ENCODE measurements at places on chromosomes 5 and 9.

- DNase-seq = no peak
Observed at GRCh38 chr5:135669416-135669815, 90.6 kb upstream of the CXCL14 start.

DNA sequence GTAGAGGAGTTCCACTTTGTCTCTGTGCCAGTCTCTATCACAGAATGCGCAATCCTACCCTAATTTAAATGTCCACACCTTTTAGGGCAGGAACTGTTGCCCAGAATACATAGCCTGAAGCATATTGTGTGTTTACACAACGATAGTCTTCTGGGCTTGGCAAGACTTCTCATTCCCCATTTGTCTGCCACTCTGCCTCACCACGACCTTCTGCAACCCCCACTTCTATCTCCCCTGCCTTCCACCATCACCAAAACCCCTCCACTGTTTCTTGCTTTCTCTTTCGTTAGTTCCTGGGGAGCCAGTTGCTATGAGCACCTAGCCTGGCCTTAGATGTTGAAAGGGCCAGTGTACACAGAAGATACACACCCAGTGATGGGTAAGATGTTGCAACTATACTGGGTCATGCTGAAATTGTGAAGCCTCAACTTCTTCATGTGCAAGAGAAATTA, 883 bp upstream of the RNF145 start:
- DNase-seq = no peak

DNA sequence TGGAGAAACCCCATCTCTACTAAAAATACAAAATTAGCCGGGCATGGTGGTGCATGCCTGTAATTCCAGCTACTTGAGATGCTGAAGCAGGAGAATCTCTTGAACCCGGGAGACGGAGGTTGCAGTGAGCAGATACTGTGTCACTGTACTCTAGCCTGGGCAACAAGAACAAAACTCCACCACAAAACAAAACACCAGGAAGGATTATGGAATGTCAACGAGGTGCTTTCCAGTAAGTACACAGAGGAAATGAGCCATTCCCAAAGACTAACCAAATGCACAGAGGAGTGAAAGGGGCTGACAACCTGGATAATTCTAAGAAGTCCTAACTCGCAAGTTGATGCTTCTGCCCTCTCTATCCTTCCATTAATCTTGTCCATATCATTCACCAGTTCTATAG, 126.1 kb upstream of the RETREG1 start:
- DNase-seq = no peak

DNA sequence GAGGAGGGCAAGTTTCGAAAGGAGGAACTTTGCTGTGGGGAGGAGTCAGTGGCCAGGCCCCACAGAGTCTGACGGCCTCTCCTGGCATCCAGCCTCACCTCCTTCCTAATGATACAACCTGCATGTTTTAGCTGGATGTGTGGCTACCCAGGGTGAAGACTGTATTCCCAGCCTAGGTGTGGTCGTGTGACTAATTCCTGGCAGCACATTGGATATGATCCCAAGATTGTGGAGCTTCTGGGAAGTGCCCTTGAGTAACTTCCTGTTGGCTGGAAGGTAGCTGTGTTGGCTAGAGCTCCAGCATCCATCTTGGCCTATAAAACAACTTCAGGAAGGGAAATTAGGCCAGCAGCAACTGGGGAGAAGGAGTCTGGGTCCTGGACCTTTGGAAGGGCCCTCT, 19.0 kb upstream of the LPCAT1 start:
- DNase-seq = peak; percentile 44

- DNase-seq = peak; percentile 37
Observed at GRCh38 chr5:95959888-95960666, 1.6 kb downstream of the ELL2 start.

- no peak for DNase-seq
Observed at GRCh38 chr9:99556998-99557397, 264.7 kb upstream of the NR4A3 start.

GRCh38 chr5:27962198-27962597, 923.8 kb upstream of the CDH9 start:
- no peak for DNase-seq

DNA sequence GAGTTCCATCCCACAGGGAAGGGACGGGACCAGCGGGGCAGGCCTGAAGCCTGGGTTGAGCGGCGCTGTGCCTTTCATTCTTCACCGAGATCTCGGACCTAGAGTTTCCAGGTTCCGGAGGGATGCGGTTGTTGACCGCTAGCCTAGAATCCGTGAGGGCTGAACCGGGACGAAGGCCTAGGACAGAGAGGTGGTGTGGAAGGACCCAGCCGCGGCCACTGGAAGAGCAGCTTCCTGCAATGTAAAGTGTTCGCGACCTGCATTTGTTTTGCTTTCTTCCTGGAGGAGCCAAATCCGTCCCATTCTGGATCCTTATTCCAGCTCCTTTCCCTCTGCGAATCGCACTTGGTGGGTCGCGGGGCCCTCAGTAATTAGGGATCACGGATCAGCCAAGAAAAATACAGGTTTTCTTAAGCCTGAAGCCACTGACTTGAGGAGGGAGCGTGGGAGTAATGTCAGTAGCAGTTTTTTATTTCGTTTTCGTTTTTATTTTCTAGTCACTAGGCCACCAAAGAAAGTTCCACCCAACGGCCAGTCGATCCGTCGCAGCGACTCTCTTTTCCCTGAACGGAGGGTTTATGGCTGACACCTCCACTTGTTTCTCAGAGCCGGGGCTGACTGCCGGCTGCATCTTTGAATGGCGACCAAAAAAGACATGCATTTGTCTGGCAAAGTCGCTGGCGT, 48.6 kb downstream of the ANXA2R start:
- no peak for DNase-seq

DNA sequence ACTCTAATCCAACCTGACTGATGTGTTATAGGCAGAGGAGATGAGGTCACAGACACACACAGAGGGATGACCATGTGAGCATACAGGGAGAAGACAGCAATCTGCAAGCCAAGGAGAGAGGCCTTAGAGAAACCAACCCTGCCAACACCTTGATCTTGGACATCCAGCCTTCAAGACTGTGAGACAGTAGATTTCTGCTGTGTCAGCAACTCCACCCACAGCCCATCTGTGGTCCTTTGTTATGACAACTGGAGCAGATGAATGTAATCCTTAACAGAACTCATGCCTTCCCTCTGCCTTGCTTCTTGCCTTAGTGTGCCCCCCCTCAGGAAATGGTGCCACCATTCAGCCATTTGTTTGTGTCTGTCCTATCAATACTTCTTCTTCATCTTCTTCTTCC, 107.4 kb downstream of the NXNL2 start:
- DNase-seq = no peak

- DNase-seq = no peak
Observed at GRCh38 chr9:96556701-96557461, 62.8 kb downstream of the CDC14B start.

DNA sequence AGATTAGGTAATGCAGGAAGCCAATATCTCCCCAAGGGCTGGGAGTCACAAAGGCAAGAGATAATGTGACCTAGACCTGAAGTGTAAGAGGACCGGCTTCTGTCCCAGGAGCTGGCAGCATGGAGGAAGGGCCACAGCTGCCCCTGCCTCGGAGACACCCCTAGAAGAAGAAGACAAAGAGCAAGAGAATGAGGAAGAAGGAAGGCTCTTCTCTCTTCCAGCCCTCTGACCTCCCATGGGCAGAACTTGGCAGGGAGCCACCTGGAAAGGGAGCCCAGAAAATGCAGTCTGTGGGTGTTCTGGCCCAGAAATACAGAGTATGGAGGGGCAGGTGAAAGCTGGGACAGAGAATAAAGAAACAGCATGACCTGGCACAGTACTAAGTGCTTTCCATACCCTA, 151.0 kb downstream of the C5orf15 start:
- DNase-seq = no peak

DNA sequence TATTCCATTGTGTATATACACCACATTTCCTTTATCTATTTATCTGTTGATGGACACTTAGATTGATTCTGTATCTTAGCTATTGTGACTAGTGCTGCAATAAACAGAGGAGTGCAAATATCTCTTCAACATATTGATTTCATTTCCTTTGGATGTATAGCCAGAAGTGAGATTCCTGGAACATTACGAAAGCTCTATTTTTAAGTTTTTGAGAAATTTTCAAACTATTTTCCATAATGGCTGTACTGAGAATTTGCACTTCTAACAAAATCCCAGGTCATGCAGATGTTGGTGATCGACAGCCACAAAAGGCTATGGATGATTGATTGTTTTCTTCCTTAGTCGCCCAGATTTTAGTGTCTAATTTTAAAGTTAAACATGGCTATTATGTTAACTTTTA, 132.7 kb upstream of the MTAP start:
- DNase-seq = no peak

DNA sequence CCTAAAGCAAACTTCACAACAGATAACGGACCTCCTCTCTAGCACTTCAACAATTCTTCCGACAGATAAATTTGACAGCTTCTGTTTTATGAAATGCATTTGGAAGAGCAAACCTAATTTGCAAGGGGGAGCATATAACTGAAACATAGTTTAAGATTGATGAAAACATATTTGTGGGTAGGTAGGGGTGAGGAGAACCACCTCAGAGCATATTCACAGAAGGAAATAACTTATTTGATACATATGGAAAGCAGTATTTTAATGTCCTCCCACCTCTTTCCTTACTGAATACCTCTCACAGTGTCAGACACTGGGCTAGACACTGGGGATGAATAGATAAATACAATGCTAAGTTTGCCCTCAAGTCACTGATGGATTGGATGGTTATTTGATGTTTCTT, 384.8 kb downstream of the MAT2B start:
- no peak for DNase-seq

DNA sequence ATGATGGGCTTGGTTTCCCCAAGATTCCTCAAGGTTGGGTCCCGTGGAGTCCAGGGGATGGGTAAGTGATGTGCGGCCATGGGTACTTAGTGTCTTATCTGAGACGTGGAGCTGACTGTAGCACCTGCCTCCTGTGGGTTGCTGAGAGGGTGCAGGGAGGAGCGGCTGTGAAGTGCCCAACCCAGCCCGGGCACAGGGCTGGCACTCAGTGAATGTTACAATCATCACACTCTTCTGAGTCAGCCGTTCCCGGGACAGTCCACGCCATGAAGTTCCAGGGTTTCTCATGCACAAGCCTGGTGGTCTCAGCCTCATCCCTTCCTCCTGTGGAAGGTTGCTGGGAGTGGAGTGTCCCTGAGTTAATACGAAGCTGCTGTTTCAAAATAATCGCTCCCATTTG, 29.1 kb downstream of the NTNG2 start:
- DNase-seq = no peak

GRCh38 chr9:15372455-15372854, 50.2 kb upstream of the SNAPC3 start:
- no peak for DNase-seq

GRCh38 chr5:177368869-177369644, 11.3 kb downstream of the RGS14 start:
- DNase-seq = peak; percentile 36

- DNase-seq = no peak
Observed at GRCh38 chr5:95590880-95591279, 29.0 kb upstream of the GPR150 start.

DNA sequence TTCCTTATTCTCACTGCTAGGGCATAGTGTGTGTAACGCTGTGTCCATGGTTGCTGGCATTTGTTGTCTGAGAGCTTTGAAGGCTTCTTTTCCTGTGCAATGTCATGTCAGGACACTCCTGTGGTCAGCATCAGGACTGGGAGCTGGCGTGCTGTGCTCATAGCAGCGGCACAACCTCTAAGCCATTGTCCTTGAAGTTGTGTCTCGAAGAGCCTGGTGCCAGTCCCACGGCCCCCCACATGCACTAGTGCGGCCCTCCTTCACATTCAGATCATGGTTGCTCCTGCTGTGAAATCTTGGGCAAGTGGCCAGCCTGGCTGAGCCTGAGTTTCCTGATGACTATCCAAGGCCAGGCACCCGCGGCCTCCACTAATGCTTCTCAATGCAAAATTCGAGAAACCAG, 32.4 kb downstream of the PDZD2 start:
- DNase-seq = no peak

- DNase-seq = no peak
Observed at GRCh38 chr9:942805-943580, 33.5 kb upstream of the DMRT3 start.

- no peak for DNase-seq
Observed at GRCh38 chr5:138223532-138223931, 10.4 kb upstream of the CDC23 start.

DNA sequence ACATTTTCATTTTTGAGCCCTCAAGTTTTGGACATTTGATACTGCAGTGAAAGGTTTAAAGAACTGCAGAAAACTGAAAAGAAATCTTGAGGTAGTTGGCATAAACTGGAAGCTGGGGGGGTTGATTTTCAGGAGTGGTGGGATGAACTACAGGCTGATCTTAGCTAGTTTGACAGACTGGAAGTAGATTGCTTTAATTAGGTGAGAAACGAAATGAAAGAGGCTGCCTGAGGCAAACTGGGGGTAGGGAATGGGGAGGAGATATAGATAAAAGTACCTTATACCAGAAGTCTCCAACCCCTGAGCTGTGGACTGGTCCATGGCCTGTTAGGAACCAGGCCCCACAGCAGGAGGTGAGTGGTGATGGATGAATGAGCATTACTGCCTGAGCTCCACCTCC, 101.4 kb upstream of the SPEF2 start:
- no peak for DNase-seq

DNA sequence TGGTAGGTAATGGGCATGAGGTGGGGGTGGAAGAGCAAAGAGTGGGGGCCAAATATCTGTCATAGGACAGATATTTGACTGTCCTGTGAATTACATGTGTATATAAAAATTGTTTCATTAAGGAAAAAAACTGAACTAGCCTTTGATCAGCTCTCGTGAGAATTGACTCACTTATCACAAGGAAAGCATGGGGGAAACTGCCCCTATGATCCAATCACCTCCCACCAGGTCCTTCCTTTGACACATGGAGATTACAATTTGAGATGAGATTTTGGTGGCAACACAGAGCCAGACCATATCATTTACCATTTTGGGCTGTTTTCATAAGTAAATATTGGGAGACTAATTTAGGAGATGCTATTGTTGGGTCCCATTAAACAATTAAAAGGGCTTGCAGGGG, 63.2 kb upstream of the FYB1 start:
- no peak for DNase-seq

GRCh38 chr5:131147258-131147657, 17.8 kb downstream of the HINT1 start:
- DNase-seq = no peak

GRCh38 chr9:132973713-132974112, 4.8 kb upstream of the GFI1B start:
- peak; percentile 40 for DNase-seq

GRCh38 chr5:133333326-133334150, 278.8 kb downstream of the FSTL4 start:
- DNase-seq = no peak

DNA sequence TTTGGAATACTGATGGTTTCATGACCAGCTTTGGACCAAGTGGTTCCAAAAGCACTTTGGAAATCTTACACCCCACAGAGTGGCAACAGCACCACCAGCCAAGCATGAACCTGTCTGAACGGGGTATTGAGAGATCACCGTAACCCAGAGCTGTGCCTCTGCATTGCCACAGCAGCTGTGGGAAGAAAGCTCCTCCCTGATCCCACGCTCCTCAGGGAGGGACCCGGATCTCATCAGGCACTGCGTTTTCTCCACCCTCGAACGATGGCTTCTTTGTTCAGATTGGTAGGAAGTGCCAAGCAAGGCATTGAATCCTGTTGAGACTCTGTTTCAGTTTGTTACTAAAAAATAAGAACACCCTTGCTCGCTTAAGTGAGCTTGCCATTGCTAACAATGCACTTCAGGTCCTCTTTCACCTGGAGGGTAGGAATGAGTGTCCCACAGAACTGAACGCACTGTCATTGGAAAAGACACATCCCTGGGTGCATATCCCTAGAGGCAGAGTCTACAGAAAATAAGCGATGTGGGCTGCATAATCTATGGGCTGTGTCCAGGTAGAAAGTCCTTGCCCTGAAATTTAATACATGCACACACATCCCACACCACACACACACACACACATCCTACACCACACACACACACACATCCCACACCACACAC, 118.0 kb upstream of the ICE1 start:
- no peak for DNase-seq
